ENCODE measurements at places on chromosomes 11 and 22.

- DNase-seq: no peak
Measured at GRCh38 chr11:112795142-112795815, 165.9 kb upstream of the NCAM1 start.

GRCh38 chr22:32864041-32864440 is 62.5 kb downstream of the TIMP3 start:
- DNase-seq: no peak

GRCh38 chr11:76684516-76684915 is 14.0 kb upstream of the LRRC32 start:
- no peak for DNase-seq

DNA sequence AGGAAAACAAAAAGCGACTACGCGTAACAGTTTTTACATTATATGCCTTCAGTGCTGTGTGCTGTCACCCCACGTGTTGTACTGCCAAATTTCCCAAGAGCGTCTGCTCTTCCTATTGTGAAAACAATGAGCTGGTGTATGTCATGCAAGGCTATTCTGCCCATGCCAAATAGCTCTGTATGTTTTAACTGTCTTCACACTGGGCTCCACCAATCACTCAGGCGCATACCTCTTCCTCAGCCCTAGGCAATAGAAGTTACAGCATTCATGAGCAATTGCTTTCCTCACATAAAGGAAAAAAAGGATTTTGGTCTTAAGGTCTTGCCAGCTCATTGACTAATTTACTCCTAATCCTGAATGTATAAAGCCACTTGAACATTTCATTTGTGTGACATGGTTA is 606.8 kb downstream of the NTM start:
- DNase-seq: no peak

DNA sequence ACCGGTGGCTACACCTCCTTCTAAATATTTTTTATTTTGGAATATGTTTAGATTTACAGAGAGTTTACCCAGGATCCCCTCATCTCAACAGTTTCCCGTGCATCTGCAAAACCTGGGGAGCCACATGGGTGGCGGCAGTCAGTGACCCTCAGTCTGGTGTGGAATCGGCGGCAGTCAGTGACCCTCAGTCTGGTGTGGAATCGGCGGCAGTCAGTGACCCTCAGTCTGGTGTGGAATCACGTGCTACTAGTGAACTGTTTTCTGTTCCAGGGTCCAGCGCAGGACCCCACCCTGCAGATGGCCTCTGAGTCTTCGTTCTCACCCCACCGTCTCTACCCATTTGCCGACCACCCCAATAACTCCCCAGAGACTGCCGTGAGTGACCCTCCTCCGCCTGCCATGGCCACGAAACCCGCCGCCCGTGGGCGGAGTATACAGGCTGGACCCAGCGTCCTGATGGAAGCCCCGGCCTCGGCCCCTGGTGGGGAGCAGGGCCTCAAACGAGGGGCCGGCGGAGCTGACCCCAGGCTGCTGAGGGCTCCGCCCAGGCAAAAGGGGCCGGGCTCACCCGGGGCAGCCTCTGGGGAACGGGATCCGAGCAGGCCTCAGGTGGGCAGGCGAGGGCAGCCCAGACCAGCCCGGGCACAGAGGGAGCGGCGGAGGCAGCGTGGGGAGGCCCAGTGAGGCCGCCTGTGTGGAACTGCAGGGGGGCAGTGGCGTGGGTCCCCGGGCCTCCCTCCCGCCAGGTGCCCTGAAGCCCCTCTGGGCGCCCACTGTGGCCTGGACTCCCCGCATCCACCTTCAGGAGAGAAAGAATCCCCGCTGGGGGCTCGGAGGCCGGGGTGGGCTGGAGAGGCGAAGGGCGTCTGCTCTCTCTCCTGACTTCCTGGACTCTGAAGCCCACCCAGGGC is 2.5 kb downstream of the IL17REL start:
- no peak for DNase-seq

DNA sequence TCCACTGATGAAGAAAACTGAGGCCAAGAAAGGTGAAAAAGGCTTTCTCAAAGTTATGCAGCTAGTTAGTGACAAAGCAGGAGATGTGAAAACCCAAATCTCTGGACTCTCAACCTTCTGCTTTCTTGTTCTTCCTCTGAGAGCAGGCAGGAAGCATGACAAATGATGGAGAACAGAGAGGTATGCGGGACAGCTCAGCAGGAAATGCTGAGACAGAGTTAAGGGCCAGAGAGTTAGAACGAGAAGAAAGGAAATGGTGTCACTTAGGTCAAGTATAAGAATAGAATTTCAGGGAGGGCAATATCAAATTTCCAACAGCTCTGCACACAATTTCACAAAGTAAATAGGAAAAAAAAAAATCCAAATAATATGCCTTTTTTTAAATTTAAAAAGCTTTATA is 67.6 kb upstream of the ARHGAP42 start:
- DNase-seq: no peak

- no peak for DNase-seq
Measured at GRCh38 chr11:45458269-45458668, 172.1 kb upstream of the SYT13 start.

GRCh38 chr11:75504501-75504900 is 21.2 kb downstream of the GDPD5 start:
- DNase-seq: no peak

DNA sequence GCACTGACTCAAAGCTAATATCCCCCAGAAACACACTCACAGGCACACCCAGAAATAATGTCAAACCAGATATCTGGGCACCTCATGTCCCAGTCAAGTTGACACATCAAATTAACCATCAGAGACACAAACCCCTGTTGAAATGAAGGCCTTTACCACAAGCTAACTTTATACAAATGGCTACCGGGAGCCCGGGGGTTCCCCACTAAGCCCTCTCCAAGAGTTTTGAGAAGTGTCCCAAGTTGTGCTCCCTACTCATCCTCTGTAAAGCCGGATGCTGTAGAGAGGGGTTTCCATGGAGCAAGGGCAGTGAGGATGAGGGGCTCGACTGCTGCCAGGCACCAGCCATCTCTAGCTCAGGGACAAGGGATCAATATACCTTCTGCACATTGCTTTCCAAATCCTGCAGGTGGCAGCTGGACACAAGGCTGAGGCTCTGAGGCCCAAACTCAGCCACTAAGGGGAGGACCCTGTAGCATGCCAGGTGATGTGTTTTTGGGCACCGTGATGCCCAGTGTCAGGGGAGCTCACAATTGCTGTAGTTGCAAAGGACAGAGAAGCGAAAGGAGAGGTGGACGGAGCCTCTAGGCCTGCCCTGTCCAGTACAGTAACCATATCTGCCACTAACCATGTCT is 145.7 kb downstream of the TTC17 start:
- DNase-seq: no peak

DNA sequence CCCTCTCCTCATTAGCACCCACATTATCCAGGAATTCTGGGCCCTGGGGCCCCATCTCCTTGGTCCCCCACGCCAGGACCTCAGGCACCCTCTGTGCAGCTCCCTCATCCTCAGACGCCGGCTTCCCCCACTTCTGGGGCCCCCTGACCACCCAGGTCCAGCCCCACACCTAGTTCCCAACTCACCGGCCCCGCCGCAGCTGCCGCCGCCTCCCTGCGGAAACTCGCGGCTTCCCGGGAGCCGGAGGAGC is at the start of gene PCSK7:
Gene PCSK7 (minus strand): TSS at position 232 of the 250 bp plus-strand sequence. CDS start 2,229 bp downstream, outside the sequence.
- DNase-seq: no peak
